ENCODE measurements at places on chromosomes 1 and 21.
A peak's percentile ranks its signal among the peaks of the same experiment; 100 is the strongest.

DNA sequence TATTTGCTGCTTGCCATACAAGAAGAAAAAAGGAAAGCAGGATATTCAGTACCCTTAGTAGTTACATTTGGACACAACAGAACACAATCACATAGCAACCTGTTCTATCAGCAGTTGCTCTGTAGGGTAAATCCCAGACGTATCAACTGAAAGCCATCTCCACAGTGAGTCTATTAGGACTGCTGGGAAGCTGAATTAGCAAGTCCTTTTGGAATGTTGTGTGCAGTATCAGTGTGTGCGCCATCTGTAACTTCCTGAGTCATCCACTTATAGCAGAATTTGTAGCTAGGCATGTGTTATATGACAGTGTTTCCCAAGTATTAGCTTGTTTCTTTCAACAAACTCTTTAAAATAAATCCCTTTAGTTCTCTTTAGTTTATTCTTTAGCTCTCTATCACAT, 21.3 kb downstream of the CCDC30 start:
- DNase-seq = no peak

GRCh38 chr1:57620605-57621004, 196.7 kb upstream of the DAB1 start:
- no peak for DNase-seq

- no peak for DNase-seq
Measured at GRCh38 chr1:181087400-181087901, 1.0 kb upstream of the IER5 start.

- DNase-seq = no peak
Measured at GRCh38 chr1:223126741-223127140, 16.3 kb downstream of the TLR5 start.

DNA sequence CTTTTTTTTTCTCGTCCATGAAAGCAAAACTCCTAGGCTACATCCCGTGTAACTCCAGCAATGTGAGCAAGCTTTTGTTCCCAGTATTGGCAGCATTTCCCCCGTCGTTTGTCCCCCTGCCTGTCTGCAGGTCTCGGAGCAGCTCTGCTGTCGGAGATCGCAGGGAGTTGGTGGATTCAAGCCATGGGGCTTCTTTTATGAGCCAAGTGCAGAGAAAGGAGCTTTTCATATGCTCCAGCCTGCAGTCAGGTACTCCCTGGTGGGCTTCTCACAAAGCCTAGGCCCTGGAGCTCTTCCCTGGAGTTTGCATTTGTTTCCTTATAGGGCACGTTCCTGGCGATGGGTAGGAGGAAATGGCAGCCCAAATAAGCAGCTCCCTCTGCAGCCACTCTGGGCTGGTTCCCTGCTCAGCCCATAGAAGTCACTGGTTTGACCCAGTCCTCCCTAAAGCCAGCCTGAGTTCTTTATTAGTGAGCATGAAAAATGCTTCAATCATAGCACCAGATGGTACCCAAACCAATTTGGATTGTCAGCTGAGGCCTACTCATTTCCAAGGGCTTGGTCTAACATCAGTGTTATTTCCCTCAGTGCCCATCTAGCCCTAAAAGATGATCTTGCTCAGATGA, 78.3 kb downstream of the NUF2 start:
- DNase-seq = no peak

- no peak for DNase-seq
Measured at GRCh38 chr1:147292012-147292411, 49.5 kb downstream of the CHD1L start.

DNA sequence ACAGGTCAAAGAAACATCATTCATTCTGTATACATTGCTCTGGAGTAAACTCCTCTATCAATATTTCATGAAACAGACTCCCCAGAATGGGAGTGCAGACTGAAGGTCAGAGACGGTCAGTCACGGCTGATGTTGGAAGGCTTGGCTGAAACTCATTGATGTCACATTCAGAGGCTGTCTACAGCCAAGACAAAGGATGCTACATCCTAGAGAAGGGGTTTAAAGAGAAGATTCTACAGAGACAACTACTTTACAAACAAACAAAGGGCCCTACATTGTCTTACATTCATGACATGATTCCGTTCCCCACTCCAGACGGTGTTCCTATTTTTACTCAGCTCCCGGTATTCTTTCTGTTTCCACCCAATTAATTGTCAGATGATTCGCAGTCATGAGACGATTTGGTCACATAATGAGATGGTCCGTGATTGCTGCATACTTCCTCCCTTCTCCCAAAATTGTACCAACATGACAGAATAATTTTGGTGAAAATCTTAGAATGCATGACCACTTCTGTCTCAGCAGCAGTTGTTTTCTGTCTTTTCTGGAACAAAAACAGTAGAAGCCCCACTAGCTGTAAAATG, 73.8 kb upstream of the VAV3 start:
- no peak for DNase-seq

- no peak for DNase-seq
Measured at GRCh38 chr1:184972315-184973055, 1.8 kb downstream of the NIBAN1 start.

GRCh38 chr1:8941906-8942305, 3.8 kb upstream of the CA6 start:
- DNase-seq = no peak

GRCh38 chr21:17455451-17455850, 57.4 kb upstream of the CXADR start:
- no peak for DNase-seq

DNA sequence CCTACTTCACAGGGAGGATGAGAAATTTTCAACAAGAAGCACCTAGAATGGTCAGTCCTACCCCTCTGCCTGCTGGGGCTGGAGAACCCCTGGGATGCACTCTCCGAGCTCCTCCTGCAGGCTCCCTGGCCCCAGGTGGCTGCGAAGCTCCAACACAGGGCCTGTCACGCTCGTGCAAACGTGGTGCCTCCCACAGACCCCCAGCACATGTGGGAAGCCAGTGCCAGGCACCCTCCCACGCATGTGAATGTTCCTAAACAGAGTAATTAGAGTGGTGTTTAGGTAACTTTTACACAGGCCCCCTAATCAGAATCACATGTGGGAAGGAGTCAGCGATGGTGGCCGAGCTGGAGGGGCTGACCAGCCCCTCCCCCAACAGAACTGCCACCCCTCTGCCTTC, 28.4 kb downstream of the GLIS1 start:
- no peak for DNase-seq

DNA sequence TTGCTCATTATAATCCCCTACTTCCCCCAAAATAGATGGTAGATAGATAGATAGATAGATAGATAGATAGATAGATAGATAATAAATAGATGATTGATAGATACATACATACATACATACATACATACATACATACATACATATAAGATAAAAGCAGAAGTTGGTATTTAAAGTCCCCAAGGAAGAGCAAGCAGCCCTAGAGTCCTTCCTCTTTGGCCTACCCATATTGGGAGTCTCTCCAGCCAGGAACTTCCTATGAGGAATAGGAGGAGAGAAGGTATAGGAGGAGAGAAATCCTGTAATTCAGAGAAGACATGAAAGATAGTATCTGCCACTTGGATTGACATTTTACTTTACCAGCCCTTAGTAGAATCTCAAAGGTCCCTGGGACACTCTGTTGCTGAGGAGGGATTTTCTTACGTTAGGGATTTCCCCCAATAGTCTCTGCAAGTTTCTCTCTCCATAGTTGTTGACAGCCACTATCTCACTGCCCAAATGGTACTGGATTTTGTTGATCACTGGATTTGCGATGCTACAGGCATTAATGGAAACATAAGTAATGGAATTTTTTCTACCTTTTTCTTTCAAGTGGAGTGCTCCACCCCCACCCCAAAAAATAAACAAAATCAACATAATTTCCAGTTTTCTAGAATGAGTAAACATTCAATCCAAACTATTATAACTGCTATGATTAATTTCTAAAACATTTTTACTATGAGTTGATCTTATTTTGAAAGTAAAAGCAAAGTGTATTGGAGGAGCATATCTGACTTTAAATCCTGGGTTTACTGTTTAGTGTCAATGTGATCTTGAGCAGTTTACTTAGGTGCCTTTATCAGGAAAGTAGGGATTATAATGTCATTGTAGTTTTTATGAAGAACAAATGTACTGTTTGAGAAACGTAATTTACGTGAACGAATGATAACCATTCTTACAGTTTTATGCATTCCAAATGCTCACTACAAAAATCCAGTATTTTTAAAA, 93.2 kb upstream of the TNFSF4 start:
- DNase-seq = no peak

- no peak for DNase-seq
Measured at GRCh38 chr1:1407636-1408318, 684 bp upstream of the MRPL20 start.

DNA sequence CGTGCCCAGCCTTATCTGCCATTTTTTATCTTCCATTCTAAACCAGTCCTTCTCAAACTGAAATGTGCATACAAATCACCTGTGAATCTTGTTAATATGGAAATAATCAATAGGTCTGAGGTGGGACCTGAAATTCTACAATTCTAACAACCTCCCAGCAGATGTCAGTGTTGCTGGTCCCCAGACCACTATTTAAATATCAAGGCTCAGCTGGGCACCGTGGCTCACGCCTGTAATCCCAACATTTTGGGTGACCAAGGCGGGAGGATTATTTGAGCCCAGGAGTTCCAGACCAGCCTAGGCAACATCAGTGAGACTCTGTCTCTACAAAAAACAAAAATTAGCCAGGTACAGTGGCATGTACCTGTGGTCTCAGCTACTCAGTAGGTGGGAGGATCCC, 4.1 kb downstream of the UQCRHL start:
- DNase-seq = no peak

DNA sequence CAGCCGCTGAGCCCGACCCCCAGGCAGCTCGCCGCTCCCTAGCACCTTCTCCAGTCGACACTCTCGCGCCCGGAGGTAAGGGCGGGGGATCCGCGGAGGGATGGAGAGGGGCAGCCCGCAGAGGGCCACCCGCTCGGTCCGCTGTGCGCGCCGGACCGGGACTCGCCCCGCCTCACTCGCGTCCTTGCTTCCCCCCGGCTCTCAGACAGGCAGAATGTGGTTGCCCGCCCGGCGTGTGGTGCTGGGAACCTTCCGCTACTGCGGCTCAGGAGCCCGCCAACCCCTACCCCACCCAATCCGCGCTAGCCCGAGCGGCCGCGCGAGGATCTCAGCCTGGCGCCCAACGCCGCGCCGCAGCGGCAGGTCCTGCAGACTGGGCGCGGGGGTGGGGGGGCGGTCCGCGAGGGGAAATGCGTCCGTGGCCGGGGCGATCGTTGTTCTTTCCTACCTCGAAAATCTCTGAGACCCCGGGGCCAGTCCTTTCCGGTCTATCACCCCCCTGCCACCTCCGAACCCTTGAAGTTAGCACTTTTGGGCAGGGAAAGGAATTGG, 404 bp downstream of the LRRC8C start:
- DNase-seq = peak; percentile 62

DNA sequence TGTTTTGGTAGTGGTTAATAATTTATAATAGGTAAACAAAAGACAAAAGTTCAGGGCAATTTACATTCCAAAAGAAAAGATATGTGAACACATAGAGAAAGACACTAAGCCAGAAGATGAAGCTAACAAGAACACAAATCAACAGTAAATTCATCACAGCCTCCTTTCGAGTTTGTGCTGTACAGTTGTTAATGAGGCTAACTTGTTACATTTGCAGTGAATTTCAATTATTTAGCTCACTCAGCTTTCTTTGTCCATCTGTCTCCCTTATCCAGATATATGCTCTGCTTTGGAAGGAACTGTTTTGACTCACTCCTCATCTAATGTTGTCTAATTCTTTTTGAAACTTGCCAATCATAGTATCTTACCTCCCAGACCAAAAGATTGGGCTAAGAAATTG, 423.3 kb upstream of the OLFM3 start:
- DNase-seq = no peak

GRCh38 chr1:39081271-39082009, 55.3 kb downstream of the NDUFS5 start:
- DNase-seq = no peak

DNA sequence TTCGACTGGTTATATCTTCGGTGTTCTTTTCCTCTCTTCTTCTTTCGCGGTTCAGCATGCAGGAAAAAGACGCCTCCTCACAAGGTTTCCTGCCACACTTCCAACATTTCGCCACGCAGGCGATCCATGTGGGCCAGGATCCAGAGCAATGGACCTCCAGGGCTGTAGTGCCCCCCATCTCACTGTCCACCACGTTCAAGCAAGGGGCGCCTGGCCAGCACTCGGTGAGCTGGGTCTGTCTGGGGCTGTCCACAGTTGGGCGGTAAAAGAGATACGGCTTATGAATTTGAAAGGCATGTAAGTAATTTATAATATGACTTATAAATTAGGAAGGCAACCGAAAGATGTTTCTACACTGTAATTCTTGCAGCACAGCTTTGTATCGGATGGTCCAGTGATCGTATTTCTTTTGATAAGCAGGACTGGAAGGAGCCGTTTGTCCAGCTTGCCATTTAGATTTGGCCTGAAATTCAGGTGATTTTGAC, 334 bp downstream of the CTH start:
- no peak for DNase-seq

DNA sequence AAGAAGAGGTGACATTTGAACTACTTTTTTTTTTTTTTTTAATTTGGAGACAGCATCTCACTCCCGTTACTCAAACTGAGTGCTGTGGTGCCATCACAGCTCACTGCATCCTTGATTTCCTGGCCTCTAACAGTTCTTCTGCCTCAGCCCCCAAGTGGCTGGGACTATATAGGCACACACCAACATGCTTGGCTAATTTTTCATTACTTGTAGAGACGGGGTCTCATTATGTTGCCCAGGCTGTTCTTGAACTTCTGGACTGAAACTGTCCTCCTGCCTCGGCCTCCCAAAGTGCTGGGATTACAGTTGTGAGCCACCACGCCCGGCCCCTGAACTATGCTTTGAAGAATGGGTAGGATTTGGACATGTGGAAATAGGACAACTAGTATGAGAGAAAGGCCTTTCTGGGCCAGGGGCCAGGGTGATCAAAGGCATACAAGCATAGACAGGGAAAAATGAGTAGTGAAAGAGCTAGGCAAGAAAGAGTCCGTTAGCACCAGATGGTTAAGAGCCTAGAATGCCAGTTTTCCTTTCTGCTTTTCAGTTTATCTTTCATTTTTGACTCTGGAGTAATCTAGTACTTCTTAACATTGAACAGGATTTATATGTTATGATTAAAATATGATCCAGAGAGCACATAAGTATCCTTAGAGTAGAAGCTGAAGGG, 6.3 kb downstream of the RABGAP1L start:
- no peak for DNase-seq

DNA sequence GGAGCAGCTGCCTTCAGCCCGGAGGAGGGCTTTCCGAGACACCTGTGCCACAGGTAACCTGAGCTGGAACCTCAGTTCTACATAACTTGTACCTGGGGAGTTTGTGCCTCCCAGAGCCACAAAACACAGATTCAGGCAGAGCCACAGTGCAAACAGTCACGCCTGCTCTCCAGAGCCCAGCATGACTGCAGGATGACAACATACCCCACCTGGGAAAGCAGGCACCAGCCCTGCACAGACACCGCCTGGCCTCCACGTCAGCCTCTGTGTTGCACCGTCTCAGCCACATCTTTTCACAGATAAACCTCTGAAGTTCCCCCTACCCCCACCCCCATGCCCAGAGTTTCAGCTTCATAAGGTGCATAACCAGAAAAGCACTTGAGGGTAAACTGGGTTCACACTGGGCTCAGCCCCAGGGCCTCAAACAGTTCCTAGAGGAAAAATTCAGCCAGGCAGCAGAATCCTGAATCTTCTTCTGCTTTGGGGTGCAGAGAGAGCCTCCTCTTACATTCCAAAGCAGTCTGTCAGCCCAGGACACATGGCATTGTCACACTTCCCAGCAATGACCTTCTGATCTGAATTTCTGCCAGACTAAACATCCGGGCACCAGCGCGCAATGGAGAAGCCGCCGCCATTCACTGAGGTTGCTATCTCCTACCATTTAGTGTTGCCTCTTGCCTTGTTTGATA, 229.5 kb downstream of the TOMM20 start:
- no peak for DNase-seq

- DNase-seq = peak; percentile 41
Measured at GRCh38 chr1:155064111-155064831, 731 bp downstream of the EFNA4 start.

- no peak for DNase-seq
Measured at GRCh38 chr1:23515905-23516304, 15.1 kb downstream of the E2F2 start.
